ENCODE measurements at places on chromosomes 13 and 19.

GRCh38 chr19:10508707-10509106, 5.6 kb upstream of the KEAP1 start:
- no peak for DNase-seq

- no peak for DNase-seq
These were observed 276.4 kb downstream of the LHFPL6 start for GRCh38 chr13:39326469-39327171.

- DNase-seq = no peak
These were observed 80.7 kb downstream of the RNASEH2B start for GRCh38 chr13:50990065-50990817.

DNA sequence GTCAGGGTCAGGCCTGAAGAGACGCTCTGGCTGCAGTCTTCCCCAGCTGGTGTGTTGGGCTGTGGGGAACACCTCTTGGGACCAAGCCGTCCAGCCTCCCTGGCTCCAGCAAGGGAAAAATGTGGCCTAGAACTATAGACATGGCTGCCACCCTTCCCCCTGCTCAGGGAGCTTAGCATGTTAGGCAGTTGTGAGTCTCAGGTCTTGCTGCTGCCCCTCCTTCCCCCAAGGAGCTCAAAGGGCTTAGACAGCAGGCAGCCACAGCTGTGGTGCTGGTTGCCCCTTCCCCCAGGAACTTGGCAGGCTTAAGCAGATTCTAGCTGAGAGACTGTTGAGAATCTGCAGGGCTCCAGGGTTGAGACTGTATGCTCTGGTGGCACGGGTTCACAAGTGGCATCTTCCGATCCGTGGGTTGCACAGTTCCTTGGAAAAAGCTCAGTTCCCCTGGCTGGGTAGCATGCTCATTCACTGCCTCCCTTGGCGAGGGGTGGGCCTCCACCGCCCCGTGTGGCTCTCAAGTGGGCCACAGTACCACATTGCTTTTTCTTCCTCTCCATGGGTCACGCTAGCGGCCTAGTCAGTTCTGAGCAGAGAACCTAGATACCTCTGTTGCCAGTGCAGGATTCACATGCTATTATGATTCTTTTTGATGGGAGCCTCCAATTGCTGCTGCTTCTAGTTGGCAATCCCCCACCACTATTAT, 1258.6 kb downstream of the OLFM4 start:
- DNase-seq = no peak

GRCh38 chr19:52094526-52095130, 937 bp downstream of the ZNF841 start:
- no peak for DNase-seq

GRCh38 chr13:33262062-33262487, 23.5 kb downstream of the STARD13 start:
- DNase-seq = no peak

GRCh38 chr19:4077800-4078684, 11.3 kb upstream of the ZBTB7A start:
- no peak for DNase-seq

GRCh38 chr19:43467276-43467675, 1.9 kb upstream of the LYPD3 start:
- no peak for DNase-seq

DNA sequence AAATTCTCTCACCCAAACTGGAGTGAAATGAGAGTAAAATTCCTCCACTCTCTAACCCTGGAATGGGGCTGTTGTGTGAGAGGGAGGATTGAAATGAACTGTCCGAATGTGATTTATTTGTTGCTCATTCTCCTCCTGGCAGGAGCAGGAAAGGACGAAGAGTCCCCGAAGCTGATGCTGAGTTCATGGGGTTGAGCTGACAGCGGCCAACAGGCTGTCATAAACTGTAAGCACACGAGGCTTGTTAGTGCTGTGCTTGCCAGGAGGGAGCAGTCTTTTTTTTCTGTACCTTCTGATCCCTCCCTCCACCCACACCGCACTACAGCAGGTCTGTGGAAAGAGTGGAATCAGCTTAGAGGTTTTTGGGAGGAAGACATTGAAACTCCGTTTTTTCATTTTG, 33.1 kb upstream of the ZNF331 start:
- DNase-seq = no peak

GRCh38 chr19:1949304-1950101, 8.5 kb downstream of the CSNK1G2 start:
- DNase-seq = no peak

DNA sequence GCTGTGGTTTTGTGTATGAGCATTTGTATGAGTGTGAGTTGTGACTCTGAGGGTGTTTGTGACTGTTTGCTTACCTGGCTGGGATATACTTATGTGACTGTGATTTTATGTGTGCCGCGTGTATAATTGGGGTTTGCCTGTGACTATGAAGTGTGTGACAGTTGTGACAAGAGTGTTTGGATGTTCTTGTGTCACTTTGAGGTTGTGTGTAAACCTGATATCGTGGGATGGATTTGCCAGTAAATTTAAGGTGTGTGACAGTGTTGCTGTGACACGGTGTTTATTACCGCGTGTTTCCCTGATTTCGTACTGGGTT, 442 bp downstream of the ZNF420 start:
- no peak for DNase-seq

DNA sequence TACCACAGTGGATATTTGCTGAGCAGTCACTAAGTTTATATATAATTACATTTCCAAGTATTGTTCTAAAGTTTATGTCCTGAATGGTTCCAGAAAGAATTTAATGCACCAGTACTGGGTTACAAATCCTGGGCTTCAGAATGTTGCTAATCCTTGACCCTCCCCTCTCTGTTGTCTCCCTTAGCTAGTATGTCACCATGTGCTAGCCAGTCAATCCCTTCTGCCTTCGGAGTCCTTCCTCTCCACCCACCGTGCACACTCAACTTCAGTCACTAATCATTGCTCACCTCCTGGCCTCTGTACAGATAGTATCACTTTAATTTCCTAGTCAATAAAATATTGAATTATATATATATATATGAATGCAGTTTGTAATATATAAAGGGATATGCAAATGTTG, 7.5 kb downstream of the FAM124A start:
- DNase-seq = no peak

GRCh38 chr13:71935166-71935840, 68.3 kb upstream of the DACH1 start:
- no peak for DNase-seq

Measured in amniotic stem cell (primary cell).